ENCODE measurements at places on chromosomes 11 and 22.

DNA sequence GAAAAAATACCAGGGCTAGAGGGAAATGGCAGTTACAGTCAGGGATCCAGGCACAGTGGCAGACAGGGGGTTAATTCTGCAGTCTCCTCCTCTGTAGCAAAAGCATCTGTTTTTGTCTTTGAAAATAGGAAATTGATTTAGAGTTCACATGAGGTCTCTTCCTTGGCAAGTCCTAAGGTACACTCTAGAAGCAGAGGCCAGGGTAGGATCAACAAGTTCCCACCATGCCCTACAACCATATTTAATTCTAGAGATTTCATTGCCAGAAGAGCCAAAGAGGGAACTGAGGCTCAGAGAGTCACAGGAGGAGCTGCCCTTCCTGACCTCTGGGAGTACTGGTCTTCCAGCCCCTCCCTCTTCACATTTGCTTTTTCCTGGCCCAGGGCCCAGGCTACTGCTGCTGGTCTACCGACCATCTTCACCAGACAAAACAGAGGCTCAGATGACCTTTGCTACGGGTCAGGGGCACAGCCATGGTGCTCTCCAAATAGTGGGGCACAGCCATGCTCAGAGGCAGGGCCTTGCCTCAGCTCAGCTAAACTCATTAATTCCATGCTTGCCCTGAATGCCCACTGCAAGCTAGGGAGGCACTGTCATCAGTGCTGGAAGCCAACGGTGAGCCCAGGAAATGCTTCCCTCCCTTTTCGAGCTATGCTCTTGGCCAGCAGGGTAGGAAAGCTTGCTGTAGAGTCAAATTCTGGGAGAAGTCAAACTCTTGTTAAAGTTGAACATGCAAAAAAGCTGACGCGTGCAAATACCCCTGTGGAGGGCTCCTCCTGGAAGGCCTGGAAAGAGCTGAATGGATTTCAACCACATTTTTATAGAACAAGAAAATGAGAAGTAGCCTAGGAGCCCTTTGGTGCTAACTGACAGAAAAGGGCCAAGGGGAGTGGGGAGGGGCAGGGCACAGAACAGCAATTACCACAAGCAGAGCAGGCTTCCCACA lies 11.7 kb upstream of the CHRM4 start:
- DNase-seq: no peak

DNA sequence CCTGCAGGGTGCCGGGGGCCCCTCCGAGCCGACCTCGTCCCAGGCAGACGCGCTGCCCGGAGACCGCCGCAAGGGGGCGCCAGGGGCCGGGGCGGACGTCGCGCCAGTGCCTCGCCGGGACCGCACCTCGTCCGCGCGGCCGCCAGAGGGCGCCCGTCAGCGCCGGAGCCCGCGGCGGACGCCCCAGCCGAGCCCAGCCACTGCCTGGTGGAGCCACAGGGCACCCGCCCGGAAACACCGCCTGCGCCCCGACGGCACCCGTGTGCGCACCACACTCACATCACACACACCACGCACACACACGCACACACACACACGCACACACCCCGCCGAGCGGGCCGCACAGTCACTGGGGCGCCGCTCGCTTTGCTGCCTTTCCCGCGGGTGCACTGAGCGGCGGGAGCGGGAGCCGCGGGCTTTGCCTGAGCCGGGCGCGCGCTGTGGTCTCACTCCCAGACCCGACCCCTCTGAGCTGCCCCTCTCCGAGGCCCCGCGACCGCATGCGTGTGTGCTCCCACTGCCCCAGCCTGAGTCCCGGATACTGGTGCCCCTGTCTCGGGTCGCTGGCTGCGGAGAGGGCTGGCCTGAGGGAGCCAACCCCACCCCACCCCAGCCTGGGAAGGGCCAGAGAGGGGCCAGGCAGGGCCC lies 449.3 kb downstream of the OPCML start:
- no peak for DNase-seq

DNA sequence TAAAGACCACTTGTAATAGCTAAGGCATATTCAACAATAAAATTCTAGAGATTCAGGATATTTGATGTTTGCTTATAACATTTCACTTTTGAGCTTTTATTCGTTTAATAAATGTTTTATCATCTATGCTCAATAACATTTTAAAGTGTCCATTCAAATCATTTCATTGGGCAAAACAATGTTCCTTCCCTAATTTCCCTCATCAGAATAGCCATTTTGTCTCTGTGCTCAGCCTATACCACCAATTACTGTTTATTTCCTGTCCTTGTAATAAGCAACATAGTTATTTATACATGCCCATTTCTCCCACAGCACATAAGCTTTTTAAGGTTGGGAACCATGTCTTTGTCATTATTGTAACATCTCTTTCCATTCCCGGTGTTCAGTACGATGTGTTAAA lies 1.3 kb upstream of the SC5D start:
- no peak for DNase-seq

- no peak for DNase-seq
Measured at GRCh38 chr11:765025-765801, 12.1 kb downstream of the GATD1 start.

- no peak for DNase-seq
Measured at GRCh38 chr11:9396310-9396709, 11.9 kb downstream of the IPO7 start.

GRCh38 chr11:122241566-122241965 lies 125.6 kb upstream of the BLID start:
- DNase-seq: no peak

DNA sequence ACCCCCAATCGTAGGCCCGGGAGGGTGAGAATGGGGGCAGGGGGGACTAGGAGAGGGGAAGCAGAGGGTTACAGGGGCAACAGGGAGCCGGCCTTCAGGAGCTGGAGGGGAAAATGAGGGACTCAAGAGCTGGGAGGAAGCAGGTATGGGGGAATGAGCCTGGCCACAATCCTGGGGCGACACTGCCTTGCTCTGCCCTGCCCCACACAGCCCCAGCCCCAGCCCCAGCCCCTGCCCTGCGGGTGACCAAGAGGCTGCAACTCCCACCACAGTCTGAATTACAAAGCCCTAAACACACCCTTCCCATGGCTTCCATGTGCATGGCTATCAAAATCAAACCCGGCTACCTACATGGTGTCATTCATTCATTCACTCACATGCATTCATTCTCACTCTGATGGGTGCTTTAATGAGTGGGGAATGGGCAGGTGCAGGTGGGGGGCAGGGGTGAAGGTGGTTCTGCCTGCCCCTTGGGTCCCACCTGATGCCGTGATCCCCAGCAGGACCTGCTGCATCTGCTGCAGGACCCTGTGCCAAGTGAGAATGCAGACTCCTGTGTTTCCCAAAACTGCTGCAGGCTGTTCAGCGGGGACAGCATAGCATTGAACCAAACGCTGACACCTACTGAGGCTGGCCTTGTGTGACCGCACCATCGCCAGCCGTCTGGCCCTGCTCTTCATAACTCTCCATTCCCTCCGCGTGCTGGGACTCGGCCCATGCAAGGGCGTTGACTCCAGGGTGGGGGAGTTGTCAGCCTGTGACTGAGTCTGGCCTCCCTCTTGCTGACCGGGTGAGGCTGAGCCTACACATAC lies 9.5 kb upstream of the LINC01488 start:
- no peak for DNase-seq

DNA sequence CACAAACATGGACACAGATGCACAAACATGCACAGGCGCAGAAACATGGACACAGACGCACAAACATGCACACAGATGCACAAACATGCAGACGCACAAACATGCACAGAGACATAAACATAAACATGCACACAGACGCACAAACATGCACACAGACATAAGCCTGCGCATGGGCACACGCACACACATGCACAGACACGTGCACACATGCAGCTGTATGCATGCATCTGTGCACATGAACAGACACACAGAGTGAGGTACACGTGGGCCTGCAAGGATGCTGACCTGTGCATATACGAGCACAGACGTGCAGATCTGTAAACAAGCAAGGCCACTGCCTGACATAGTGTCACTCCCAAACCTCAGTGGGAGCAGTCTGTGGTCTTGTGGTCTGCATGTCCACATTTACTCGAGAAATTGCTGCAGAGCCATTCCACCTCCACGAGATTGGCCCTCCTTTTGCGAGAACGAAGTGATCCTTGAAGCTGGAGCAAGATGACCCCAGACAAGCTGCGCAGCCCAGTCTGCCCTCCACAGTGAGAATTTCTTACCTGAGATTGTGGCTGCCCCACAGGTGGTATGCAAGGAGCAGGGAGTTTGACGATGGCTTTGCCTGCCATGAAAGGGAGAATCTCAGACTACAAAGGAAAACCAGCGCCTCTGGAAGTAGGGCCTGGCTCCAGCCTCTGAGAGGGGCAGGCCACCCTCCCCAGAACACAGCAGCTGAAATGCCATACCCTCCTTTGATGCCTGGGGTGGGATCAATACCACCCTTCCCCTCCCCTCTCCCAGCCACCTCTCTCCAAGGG lies 299.9 kb downstream of the BRD1 start:
- DNase-seq: no peak

- no peak for DNase-seq
Measured at GRCh38 chr11:14372011-14372410, 13.0 kb upstream of the RRAS2 start.

DNA sequence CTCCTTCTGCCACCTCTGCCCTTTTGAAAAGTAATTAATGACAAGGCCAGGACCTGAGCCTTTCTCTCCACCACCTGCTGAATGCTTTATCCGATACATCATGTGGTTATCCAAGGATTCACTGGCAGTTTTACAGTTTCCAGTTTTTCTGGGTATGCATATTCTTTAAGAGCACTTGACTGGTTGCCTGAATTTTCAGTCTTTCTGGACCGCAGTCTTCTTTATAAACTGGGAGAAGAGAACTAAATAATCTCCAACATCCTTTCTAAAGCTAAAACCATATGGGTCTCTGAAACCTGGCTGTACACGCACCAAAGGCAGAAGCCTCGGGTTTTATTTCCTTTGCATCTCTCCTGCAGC lies 65.1 kb downstream of the BTG4 start:
- DNase-seq: no peak

DNA sequence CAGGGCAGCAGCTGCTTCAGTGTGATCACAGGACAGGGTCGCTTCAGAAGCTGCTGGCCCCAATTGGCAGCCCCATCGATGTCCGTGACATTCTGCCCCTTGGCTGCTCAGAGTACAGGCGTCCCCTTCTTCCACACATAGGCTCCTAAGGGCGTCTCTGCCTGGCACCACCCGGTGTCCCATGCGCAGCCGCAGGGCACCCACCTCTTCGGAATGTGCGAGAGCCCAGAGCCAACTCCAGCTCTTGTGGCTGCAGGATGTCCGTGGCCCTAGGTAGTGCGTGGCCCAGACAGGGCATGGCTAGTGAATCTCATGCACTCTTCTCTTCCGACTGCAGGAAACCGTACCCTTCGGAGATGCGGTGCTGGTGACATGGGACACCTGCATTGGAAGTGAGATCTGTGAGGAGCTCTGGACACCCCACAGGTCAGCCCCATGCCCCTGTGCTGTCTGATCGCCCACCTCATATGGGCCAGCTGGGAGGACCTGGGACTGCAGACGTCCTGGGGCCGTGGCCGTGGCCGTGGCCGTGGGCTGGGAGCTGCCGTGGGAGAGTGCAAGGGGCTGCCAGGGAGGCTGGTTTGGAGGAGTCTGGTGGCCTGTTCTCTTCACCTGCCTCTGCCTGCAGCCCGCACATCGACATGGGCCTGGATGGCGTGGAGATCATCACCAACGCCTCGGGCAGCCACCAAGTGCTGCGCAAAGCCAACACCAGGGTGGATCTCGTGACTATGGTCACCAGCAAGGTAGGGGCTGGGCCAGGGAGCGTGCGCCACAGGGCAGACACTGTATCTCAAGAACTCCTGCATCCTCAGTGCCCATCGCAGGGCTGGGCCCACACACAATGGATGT lies 20.2 kb downstream of the NADSYN1 start:
- DNase-seq: no peak

Data from iPS DF 19.7 (cell line).